GM12891 (cell line): ENCODE measurements at places on chromosomes 4 and X.

GRCh38 chr4:162422312-162422711, 258.5 kb upstream of the FSTL5 start:
- no peak for DNase-seq

DNA sequence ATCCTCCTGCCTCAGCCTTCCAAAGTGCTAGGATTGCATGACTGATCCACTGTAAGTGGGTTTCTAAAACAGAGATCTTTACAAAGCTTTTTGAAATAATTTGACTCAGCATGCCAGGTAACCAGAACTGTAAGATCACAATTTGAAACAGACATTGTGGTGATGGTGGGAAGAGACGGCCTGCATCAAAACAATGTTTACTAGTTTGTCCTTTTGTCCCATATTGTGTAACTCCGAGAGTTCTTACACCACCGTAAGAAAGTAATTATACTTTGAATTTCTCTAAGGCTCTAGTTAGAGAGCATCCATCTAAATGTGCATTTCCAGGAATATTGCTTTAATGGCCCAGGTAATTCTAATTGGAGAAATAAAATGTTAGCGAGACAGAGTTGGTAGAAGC, 594 bp upstream of the ARHGAP24 start:
- DNase-seq: no peak

DNA sequence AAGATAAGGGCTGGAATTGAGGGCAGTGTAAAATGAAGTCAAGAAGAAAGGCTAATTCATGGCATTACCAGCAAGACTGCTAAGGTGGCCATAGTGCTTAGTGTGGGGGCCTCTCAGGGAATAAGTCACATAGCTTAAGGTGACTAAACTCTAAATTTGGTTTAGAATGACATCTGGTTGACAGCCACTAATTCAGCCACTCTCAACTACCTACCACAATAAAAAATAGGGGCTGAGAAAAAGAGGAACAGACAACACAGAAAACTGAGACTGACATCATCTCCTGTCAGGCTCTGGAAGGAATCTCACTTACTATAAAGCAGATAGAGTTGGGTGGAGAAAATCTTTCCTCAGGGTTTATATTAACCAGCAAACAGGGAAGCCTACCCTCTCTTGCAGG, 96.9 kb downstream of the CHRDL1 start:
- no peak for DNase-seq

GRCh38 chr4:113116414-113117357, 67.2 kb downstream of the ANK2 start:
- no peak for DNase-seq

- no peak for DNase-seq
Measured at GRCh38 chr4:181957088-181957487, 286.1 kb upstream of the TENM3 start.

GRCh38 chr4:168972596-168972995, 37.5 kb downstream of the CBR4 start:
- no peak for DNase-seq
